ENCODE measurements at places on chromosomes 3 and 15.

DNA sequence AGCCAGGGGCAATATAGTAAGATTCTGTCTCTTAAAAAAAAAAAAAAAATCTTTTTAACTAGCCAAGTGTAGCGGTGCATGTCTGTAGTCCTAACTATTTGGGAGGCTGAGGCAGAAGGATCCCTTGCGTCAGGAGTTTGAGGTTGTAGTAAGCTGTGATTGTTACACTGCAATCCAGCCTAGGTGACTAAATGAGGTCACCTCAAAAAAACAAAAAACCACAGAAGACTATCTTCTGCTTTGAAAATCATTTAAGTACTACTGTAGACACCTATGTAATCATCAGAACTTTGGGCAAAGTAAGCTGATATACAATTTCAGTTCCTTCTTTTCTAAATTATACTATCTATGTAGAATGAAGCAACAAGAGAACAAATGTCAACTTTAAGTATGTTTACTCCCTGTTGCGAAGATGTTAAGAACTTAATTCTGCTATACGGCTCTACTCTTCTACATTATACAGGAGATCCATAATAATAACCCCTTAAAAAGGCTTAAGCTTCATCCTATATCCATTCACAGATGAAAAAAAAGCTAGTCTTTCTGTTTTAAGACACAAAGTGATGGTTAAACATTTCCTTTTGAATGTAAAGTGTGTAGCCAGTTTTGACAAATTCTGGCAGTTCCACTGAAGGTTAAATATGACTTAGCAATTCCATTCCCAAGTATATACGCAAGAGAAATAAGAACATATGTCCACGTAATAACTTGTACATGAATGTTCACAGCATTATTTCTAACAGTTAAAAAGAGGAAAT, 15.2 kb downstream of the DAZL start:
- DNase-seq, result no peak

- DNase-seq, result no peak
Measured at GRCh38 chr3:116741467-116741866, 31.9 kb downstream of the TUSC7 start.

GRCh38 chr15:35308802-35309201, 223.7 kb upstream of the NANOGP8 start:
- DNase-seq, result peak; percentile 91

GRCh38 chr15:48693484-48693883, 48.0 kb upstream of the FBN1 start:
- DNase-seq, result no peak

DNA sequence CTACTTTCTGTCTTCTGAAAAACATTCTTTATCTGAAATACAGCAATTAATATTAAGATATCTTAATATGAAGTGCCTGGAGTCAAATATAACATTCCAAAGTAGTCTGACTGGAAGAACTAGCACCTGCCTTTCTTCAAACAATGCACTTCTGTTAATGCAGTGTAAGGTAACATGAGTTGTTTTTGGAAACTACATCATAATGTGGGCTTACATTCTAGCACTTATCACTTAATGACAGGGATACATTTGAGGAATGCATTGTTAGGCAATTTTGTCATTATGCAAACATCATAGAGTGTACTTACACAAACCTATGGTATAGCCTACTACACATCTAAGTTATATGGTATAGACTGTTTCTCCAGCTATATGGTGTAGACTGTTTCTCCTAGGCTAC, 49.2 kb downstream of the SLC15A2 start:
- no peak for DNase-seq

GRCh38 chr15:81744364-81744763, 301.5 kb downstream of the MEX3B start:
- DNase-seq, result no peak

DNA sequence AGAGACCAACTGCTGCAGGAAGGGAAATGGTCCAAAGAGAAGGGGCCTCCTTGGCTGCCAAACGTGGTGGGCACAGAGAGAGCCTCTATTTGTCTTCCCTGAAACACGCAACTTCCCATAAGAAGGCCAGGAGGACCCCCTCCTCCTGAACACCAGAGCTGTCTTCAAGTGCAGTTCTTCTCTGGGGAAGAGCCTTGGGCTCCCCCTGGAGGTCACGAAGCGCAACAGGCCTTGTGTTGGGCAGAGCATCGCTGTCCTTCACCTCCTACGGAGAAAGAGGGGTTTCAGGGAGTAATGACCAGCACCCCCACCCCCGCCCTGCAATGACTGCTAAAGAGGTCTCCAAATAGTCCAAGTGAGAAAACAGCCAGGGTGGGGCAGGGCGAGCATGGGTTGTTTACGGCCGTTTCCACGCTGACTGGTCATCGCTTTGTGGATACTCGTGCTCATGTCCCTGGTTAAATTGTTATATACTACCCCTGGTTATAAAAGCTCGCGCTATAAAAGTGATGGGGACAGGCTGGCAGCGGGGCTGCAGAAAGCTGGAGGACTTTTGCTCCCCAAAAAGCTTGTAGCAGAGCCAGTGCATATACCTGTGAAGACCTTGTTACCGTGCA, 397.5 kb upstream of the ATP10A start:
- peak; percentile 3 for DNase-seq

- no peak for DNase-seq
Measured at GRCh38 chr3:40169983-40170382, 139.5 kb upstream of the EIF1B start.

DNA sequence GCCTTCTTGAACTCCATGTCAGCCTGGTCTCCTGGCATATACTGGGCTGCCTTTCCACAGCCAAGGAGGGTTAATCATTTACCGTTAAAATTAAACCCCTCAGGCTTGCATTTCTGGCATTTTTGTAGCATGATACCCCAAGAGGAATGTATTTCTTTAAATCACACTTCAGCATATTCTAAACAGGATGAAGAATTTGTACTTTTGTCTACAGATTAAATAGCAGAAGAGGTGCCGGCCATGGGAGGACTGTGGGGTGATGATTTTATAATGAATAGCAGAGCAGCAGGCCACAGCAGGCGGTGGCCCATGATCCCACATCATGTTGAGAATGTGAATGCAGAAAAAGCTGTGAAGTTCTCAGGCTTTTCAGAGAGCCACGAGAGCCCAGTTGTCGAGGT, 90.2 kb downstream of the ARNT2 start:
- DNase-seq, result peak; percentile 53

- DNase-seq, result no peak
Measured at GRCh38 chr3:159356606-159357005, 554.8 kb downstream of the MFSD1 start.

DNA sequence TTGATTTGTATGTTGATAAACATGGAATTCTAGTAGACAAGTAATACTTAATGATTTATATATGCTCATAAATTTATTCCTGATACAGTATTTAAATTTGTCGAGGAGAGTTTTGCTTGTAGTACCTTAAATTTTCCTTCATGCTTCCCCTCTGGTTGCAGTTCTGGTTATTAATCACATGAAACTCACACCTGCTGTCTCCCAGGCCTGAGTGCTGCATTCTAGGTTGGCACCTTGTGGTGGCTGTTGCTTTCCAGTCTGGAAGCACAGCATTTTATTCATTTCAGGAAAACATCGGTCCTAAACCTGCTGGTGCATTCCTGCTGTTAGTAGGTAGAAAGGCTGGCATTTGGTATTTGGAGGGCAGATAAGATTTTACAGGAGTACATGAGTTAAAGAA, 44.9 kb downstream of the ATP1B3 start:
- no peak for DNase-seq

DNA sequence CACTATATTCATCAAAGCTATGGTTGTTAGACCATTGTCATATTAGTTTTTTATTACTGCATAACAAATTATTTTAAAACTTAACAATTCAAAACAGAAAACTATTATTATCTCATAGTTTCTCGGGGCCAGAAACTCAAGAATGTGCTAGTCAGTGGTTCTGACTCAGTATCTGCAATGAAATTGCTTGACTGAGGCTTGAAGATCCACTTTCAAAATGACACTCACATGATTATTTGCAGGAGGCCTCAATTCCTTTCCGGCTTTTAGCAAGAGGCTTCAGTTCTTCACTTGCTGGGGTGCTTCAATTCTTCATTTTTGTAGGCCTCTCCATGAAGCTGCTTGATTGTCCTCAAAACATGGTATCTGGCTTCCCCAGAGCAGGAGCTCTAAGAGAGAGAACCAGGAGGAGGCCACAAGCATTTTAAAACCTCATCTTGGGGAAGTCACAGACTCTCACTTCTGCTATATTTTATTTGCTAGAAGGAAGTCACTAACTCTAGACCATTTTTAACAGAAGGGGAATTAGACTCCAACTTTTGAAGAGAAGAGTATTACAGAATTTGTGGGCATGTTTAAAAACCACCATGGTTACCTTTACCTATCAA, 383.7 kb downstream of the MFSD1 start:
- DNase-seq, result no peak

DNA sequence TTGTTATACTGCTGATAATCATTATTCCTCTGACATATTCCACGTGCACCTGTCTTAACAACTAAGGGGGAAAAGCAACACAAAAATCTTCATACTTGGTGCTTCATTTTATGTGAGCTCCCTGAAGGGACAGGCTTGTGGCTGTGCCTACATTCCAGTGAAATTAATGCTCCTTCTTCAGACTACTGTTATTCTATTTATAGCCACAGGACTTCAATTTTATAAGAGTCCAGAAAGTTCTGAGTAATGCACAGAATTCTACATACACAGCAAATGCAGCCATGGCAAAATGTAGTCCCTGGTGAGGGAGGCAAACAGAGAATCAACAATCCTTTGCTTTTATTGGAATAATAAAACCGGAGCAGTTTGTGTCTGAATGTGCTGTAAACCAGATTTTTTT, 417.1 kb downstream of the RBMS3 start:
- no peak for DNase-seq

GRCh38 chr3:2714834-2715233, 395.3 kb downstream of the IL5RA start:
- DNase-seq, result no peak

GRCh38 chr15:52068004-52068615, 44.5 kb downstream of the BCL2L10 start:
- DNase-seq, result no peak

GRCh38 chr15:68402432-68403160, 29.4 kb downstream of the ITGA11 start:
- no peak for DNase-seq

- DNase-seq, result no peak
Measured at GRCh38 chr15:72796210-72796514, 12.6 kb upstream of the ADPGK start.

- DNase-seq, result peak; percentile 38
Measured at GRCh38 chr3:66885326-66886000, 112.6 kb upstream of the KBTBD8 start.

GRCh38 chr3:192413461-192413860, 313.9 kb downstream of the FGF12 start:
- DNase-seq, result no peak

DNA sequence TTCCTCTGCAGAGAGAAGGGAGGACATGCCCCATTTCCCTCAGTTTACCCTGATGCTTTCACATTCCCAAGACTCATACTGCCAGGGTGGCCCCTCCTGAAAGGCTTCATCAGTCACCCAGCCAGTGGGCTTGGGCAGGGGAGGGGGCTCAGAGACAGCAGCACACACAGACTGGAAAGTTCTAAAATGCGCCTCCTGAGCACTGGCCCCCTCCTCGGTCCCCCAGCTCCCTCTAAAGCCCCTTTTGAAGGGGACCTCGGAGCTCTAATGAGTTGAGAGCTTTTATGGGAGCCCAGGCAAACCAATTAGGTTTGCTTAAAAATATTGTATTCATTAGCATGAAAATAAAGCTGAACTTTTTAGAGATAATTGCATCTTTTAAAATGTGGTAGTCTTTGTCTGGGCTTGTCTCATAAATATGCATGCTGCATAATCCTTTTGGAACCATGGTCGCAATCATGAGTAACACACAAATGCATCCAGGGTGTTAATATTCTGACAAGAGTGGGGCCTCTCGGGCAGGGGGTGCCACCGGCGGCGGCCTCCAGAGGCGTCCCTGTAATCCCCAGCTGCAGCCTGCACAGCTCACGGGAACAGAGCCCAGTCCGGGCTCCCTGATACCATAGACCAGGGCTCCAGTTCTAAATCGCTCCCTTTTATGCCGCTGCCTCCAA, 78.5 kb downstream of the RPLP1 start:
- no peak for DNase-seq

- peak; percentile 2 for DNase-seq
Measured at GRCh38 chr3:134753999-134754742, 40.9 kb upstream of the EPHB1 start.

GRCh38 chr15:58506064-58506490, 74.3 kb downstream of the LIPC start:
- DNase-seq, result no peak

- DNase-seq, result peak; percentile 4
Measured at GRCh38 chr15:58410353-58410752, 21.4 kb upstream of the LIPC start.

- DNase-seq, result peak; percentile 48
Measured at GRCh38 chr15:81001152-81002008, 657 bp downstream of the TLNRD1 start.

DNA sequence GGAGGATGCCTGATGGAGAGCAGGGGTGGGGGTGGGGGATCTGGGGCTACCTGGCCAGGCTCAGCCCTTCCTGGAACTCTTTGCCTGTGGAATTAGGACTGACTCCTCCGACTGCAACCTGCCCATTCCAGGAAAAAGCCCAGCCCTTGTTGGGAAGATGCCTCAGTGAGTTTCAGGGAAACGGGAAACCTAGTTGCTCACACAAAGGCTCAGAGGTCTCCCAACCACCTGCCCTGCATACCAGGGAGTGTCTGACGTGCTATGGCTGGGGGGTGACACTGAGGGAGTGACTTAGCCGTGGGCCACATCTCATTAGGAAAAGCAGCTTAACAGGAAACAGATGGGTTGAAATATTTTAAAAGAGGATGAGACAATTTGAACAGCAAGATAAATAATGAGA, 27.9 kb downstream of the CYP8B1 start:
- no peak for DNase-seq

- DNase-seq, result no peak
Measured at GRCh38 chr3:126364731-126365301, 7.6 kb upstream of the KLF15 start.

DNA sequence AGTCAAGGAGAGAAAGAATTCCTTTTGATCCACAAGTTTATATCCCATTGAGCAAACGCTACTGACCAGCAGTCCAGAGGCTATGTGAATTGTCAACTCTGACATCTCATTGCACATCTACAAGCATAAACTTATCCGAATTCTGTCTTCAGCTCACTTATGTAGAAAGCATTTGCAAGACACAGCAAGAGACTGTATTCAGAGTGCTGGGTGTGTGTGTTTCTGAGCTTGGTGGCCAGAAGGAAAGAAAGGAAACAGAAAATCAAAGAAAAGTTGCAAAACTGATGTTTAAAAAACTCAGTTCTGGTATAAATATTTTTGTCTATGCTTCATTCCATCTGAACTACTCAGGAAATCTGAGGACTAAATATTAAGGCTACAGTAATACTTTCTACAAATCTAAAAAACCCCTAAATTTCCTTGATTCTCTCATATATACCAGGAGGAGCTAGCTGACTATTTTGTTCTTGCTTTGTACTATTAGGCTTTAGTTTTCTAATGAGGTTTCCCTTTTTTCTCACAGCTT, 45.5 kb downstream of the LSAMP start:
- DNase-seq, result no peak

DNA sequence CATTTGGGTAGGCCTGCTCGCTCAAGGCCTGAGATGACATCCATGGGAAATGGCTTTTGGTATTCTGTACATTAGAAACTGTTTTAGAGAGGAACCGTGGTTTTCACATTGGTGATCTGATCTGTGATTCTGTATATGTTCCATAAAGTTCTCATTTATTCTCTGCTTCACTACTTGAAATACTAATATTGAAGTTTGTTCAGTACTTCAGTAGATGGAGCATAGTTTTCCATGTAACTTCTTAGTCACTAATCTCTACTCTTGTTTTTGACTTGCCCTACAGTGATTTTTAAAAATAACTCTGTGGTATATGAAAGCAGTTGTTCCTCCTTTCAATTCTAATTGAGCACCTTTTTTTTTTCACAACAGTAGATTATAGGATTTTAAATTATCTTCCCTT, 66.5 kb downstream of the MBNL1 start:
- DNase-seq, result no peak

All from fibroblast of pulmonary artery (primary cell).